Stimulated activated CD4-positive, alpha-beta T cell treated with anti-CD3 and anti-CD28 coated beads, Interleukin-1b, Interleukin-23, amount 100 ng/mL, for 4 hours (primary cell): ENCODE measurements at places on chromosomes 2 and 18.

GRCh38 chr18:69638056-69638455 is 237.4 kb downstream of the DOK6 start:
- DNase-seq: no peak

DNA sequence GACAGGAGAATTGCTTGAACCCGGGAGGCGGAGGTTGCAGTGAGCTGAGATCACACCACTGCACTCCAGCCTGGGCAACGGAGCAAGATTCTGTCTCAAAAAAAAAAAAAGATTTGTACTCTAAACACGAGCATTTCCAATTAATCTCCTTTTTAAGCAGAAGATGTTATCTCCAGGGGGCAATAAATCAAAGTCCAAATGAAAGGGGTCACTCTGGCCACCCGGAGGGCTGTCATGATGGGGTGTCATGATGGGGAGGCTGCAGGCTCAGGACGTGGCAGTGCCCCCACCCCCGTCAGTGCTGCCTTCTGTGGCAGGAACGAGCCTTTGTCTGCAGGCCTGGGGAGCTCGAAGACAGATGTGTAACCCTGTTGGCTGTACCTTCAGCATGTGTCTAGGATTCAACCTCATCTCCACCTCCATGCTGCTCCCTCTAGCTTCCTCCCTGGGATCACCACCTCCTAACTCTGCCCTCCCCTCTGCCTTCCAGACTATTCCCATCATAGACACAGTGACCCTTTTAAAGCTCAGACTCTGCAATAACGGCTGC is 76.9 kb upstream of the YWHAQ start:
- DNase-seq: no peak

GRCh38 chr2:203583701-203584100 is 48.6 kb upstream of the RAPH1 start:
- DNase-seq: no peak

DNA sequence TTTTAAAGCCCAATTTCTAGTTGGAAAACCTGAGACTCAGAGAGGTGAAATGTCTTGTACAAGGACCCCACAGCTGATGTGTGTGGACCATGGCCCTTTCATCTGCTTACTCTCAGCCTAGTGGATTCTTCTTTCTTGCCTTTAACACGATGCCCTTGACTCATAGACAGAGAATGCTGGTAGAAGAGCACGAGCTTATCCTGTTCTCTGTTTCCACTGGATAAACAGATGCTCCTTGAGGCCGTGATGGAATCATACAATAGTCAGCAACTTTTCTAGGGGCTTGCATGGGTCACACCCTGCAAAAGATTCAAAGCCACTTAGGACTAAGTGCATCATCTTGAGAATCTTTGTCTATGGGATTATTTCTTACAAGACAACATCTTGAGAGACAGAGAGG is 50.9 kb downstream of the MYCN start:
- no peak for DNase-seq

DNA sequence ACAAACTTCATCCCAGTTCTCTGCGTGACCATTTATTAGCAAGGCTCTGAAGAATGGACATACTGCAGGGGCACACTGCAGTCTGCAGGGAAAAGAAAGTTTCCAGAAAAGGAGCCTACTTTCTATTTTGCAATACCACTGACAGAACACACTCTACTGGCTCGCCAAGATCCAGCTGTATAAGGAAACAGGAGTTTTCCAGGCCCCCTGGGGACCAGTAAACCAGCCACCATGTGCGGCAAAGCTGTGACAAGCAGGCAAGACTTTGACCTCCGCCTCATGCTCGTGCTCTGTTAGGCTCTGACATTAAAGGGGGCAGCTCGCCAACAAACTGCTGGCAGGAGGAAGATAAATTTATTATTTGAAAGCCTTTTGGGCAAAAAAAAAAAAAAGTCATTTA is 67.3 kb downstream of the CCBE1 start:
- no peak for DNase-seq

- no peak for DNase-seq
These were observed 1091.2 kb upstream of the LRRTM1 start for GRCh38 chr2:81395746-81396145.
